Kidney tubule cell (primary cell): ENCODE measurements at places on chromosomes 5 and 9.

DNA sequence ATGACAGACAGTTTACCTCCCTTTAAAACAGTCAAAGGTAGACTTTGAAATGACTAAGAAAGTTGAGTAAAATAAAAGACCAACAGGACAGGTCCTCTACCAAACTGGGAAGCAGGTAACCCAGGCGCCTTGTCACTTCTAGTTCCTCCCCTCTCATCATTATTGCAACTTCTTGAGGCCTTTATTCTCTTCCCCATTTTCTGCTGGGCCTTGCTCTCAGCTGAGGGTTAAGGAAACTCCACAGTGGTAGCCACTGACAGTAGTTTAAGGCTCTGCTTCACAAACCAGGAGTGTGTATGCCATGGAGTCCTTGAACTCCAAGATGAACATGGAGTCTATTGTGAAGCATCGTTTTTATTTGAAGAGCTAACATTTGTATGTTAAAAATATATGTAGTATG is 36.9 kb upstream of the TCERG1 start:
- no peak for DNase-seq

- DNase-seq = no peak
Measured at GRCh38 chr9:120383611-120383998, 196.4 kb downstream of the CDK5RAP2 start.

DNA sequence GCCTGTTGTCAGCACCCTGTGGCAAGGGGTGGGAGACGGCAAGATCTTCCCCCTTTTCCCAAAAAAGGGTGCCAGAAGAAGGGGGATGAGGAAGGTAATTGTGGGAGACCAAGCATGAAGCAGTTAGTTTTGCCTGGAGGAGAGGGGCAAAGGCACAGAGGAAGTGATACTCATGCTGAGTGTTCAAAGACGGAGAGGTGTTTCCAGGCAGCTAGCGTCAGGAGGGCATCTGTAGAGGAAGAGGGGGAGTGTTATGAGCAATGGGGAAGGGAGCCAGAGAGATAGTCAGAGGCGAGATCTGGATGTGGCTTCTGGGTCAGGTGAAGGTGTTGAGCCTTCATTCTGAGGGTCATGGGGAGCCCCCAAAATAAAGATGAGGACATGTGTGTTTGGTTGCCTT is 26.9 kb upstream of the ADAM19 start:
- peak; percentile 41 for DNase-seq

DNA sequence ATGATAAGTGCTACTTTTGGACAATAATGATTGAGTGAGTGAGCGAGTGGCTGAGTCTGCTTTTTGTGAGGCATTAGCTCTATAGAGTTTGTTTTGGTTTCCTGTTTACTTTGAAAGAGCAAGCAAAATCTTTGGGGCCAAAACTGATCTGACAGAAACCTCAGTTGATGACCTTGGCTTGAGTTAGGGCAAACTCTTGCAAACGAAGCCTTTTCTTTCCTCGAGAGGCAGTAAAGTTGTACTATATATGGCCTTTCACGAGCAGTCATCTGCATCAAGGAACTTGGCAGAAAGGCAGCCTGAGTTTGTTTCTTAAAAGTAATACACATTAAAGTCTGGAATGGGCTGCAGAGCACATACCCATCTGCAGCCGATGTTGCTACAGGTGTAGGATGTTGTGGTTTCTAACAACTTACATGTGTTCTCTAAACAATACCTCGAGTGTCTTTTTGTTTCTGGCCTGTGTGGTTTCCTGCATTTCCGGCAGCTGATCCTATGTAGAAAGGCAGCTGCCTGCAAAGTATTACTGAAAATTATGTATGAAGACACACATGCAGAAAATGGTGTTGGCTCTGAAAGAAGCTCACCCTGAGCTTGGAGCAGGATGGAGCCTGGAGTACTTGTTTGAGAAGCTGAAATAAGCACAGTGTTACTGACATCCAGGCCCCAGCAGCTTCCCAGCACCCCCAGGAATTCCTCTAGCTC is 60.8 kb downstream of the FOXD1 start:
- DNase-seq = peak; percentile 19

GRCh38 chr5:142292249-142292648 is 32.6 kb downstream of the SPRY4 start:
- DNase-seq = no peak

DNA sequence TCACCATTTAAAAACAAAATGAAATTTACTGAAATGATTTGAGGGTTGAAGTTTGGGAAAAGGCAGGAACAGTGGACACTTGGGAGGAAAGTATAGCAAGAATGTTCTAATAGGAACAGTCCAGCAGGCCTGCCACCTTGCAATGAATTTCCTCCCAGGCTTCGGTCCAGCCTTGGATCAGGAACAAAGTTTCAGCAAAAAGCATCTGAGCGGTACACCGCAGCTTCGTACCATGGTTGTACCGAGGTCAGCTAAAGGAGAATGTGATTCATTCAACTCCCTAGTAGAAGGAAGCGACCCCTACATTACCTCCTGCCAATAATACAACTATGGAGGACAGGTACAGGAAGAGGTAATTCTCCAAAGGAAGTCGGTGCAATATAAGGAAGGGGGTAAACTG is 111.4 kb downstream of the ENC1 start:
- DNase-seq = no peak

DNA sequence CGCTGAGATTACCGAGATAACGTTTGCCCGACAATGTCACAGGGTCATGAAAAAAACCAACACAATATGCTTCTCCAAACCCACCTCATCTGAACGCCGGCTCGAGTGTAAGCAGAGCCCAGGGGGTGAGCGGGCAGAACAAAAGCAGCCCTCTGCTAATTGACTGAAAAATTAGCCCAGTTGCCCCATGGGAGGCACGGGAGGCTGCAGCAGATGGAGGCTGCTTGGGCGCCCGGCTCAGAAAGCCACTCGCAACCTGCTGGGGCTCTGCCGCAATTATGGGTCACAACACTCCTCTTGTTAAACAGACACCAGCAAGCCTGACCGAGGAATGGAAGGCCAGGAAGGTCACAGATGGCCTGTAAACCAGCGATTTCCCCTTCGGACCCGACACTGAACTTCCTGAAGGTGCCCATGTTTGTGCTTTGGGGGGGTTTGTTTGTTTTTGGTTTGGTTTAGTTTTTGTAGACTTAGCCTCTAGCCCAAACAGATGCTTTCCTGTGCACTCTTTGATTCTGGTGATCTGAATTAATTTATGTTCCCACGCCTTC is 104.6 kb upstream of the IRX1 start:
- no peak for DNase-seq

GRCh38 chr5:61438298-61438970 is 106.4 kb downstream of the ZSWIM6 start:
- no peak for DNase-seq

DNA sequence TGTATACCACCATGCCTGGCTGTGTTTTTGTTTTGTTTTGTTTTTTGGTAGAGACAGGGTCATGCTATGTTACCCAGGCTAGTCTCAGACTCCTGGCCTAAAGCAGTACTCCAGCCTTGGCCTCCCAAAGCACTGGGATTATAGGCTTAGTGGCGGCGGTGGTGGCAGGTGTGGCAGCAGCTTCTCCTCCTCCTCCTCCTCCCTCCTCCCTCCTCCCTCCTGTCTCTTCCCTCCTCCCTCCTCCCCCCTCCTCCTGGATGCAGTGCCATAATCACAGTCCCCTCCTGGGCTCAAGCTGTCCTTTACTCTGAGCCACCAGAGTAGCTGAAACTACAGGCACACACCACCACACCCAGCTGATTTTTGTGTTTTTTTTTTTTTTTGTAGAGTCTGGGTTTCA is 71.2 kb downstream of the UHRF2 start:
- DNase-seq = no peak

- no peak for DNase-seq
Measured at GRCh38 chr9:18545636-18546360, 71.8 kb downstream of the ADAMTSL1 start.

DNA sequence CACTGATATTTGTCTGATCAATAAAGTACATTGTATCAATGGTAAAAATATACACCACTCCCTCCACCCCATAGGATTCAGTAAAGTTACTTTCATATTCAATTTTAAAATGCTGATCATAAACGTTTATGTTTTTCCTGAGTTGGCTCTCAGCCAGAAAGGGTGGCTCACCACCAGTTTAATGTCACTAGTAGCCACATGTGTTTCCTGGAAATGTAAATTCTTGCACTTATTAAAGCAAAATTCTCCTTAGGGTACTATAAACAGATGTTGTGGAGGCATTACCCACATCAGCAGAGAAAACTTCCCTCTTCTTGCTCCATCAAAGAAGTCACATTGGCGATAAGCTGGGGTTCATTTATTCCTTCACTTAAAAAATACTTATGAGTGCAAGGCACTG is 210.3 kb downstream of the SREK1 start:
- DNase-seq = no peak

DNA sequence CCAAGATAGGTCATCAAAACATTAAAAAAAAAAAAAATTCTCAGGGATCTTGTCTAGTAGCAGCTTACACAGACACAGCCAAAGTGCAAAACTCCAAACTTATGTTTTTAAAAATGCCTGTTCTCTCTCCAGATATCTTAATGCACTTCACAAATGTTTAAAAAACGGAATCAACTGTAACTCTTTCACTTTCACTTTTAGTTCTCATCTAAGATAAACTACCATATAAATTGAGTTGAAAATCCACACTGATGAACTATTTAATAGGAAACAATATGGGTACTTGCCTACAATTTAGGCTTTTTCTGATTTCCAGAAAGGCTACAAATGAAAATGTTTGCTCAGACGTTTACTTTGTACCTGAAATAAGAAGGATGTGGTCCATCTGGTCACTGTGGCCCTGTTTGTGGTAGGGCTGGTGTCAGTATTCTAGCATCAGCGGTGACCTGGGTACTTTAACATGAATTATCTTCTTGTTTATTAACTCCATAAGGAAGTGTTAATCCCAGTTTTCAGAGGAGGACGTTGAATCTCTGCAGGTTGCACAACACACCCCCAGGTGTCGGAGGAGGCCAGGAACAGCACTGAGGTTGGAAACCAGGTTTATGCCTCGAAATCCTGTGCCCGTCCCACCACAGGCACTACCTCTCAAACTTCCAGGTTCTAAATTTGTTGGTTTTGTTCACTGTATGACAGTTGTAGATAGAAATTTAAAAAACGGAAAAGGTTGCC is 13.3 kb upstream of the LPCAT1 start:
- DNase-seq = no peak

- peak; percentile 54 for DNase-seq
Measured at GRCh38 chr5:144142139-144142823, 28.2 kb downstream of the YIPF5 start.

- no peak for DNase-seq
Measured at GRCh38 chr9:99051851-99052250, 53.1 kb upstream of the TGFBR1 start.

- no peak for DNase-seq
Measured at GRCh38 chr5:42645138-42645537, 111.5 kb upstream of the CCDC152 start.

- DNase-seq = no peak
Measured at GRCh38 chr9:87607859-87608258, 110.2 kb downstream of the DAPK1 start.

DNA sequence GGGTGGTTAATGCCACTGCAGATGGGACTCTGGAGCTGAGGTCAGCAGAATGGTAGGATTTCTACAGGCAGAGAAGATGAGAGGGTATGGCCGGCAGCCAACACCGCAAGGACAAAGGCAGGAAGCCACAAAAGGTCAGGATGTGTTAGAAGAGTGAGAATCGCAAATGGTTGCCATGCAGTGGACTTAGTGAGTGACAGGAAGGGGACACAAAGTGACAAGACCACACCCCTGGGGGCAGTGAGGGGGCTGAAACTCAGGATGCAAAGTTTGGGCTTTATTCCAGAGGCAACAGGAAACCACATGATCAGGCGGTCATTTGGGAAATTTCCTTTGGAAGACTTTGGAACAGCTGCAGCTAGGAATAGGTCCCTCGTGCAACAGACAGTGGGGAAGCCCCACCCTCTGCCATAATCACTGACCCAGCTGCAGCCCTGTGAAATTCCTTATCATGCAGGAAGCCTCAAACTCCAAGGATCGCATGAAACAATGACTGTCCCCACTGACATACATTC is 14.2 kb upstream of the CCDC180 start:
- DNase-seq = peak; percentile 65

GRCh38 chr9:83132768-83133167 is 69.8 kb upstream of the RASEF start:
- DNase-seq = peak; percentile 11

DNA sequence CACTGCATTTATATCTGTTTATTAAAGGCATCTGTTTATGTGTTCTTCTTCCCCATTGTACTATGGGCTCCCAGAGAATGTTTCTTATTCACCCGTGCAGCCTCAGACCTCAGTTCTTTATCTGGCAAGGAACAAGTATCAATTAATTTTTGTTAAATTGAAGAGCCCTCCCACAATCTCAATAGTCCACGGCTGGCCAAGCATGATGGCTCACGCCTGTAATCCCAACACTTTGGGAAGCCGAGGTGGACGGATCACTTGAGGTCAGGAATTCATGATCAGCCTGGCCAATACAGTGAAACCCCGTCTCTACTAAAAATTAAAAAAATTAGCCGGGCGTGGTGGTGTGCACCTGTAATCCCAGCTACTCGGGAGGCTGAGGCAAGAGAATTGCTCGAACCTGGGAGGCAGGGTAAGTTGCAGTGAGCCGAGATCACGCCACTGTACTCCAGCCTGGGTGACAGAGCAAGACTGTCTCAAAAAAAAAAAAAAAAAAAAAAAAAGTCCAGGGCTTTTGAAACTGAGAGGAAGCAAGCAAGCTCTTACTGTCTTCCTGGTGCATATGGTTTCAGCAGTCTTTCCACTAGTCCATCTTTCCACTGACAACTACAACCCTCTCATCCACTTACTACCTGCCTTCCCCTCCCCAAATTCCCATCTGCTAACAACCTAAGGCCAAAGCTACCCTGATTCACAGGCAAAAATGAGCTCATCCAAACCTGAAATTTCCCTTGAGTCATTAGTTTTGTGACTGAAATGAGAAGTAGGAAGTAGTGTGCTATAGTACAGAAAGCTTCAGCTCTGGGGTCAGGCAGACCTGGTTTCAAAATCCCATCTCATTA is 2.3 kb upstream of the HK3 start:
- DNase-seq = peak; percentile 88

DNA sequence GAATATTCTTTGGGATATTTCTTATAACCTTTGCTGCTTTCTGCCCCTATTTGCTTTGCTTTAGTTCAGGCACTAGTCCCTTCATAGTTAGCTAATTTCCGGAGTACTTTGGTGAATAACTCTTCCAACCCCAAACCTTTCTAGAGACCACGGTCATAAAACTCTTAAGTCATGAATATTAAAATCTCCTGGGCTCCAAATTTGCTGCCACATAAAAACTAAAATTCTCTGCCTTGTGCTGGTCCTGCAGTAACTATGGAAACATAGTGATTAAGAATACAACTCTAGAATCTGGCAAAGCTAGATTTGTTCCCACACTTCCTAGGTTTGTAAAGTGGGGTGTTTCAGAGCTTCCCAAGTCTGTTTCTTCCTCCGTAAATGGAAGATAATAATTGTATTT is 10.0 kb upstream of the ACTBL2 start:
- DNase-seq = peak; percentile 18

DNA sequence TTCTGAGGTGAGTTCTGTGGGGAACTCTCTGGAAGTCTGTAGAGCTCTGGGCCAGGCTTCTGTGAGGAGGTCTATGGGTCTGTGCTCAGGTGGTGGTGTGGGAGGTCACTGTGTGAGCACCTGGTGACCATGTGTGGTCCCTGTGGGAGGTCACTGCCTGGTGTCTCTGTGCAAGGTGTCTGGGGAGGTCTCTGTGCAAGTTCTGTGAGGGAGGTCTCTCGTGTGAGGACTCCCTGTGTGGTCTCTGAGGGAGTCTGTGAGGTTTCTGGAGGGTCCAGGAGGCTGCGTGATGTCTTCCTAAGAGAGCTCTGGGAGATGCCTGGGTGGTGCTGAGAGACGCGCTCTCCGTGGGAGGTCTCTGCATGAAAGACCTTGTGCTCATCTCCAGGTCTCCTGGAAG is 6.0 kb upstream of the SPATA31E1 start:
- DNase-seq = no peak

- DNase-seq = peak; percentile 4
Measured at GRCh38 chr5:110884005-110884404, 145.2 kb downstream of the SLC25A46 start.
